ENCODE measurements at places on chromosomes 7 and 10.

DNA sequence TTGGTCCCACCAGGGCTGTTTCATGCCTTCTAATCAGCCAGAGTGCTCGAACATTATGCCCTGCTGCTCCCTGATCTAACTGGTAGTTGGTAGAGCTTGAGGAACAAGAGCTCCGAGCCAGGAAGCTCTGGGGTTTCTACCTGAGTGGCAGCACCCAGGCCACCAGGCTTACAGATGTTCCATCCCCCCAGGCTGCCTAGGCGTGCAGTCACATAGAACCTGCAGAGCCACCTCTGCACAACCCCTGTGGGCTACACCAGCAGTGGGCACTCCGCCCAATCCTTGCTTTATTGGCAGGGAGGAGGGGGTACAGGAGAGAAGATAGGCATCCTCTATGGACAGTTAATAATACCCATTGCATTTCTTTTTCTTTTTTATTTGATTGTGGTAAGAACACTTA, 21.8 kb downstream of the MAP3K8 start:
- no peak for DNase-seq

DNA sequence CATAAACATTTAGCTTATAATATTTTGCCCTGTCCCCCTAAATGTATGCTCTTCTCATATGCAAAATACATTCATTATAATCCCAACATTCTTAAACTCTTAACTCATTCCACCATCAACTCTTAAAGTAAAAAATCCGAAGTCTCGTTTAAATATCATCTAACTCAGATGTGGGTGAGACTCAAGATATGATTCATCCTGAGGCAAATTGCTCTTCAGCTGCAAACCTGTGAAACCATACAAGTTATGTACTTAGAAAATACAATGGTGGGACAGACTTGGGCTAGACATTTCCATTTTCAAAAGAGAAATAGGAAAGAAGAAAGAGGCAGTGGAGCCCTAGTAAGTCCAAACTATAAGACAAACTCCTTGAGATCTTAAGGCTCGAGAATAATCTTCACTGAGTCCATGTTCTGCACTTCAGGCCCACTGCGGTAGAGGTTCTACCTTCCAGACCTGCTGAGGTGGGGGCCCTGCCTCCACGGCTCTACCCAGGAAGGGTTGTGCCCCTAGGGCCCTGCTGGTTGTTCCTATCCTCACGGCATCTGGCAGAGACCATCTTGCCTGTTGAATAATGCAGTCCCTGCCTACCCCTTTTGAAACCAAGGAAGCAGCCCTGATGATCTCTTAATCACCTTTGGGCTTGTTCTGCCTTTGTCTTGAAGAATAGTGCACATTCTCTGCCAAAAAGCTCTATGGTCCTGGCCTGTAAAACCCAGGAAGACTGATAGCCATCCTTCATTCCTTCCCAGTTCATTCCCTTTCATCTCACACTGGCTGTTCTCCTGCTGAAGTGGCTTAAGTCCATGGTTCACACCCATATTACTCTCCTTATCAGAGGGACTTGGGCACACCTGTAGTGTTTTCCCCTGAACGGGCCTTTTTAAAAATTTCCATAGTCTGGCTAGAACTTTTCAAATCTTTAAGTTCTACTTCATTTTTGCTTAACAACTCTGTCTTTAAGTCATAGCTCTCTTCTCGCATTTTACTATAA, 37.3 kb downstream of the INPP5F start:
- no peak for DNase-seq

GRCh38 chr10:63210611-63211196, 77.6 kb downstream of the NRBF2 start:
- no peak for DNase-seq

DNA sequence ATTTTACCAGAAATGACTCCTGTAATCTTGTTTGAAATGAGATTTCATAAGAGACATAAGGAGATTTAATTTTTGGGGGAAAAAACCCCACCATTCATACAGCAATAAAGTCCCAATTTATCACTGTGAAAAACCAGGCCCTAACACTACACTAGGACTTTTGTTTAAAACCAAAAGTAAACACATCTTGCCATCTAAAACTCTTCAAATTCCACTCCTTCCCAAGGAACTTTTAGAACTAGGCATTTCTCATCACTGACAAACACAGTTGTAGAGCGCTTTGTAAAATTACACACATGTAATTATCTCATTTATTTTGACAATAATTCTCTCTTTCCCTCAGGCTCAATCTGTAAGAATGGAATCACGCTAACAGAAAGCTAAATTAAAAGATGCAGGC, 128.1 kb upstream of the C1QL3 start:
- DNase-seq: no peak

- peak; percentile 14 for DNase-seq
These were observed at the start of gene BLVRA for GRCh38 chr7:43758029-43758821. Gene BLVRA, plus strand, starts transcription at chr7:43758680. Its CDS starts 12,479 bp downstream, at chr7:43771159.

DNA sequence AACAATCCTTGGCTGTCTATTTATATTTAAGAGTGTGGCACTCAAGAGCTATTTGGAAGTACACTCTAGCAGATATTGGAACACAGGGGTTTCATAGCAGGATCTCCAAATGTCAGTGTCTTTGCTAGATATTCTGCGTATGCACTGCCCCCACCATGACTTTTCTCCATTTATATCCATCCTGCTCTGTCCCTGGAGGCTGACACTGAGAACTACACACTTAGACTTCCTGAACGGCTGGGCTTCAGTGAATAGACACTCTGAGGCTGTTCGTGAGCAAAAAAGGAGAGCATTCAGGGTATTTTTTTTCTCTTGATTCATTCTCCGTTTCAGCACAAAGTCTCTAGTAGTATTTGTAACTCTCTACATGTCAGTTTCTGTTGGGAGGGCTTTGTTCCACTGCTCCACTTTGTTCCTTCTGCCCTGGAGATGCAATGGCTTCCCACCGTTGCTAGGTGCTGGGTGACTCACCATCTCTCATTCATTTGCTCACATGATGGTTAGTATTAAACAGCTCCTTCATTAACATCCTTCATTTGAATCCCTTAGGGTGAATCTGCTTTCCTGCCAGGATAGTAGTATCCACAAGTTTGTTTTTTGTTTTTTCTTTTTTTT, 155.9 kb upstream of the SLC13A1 start:
- peak; percentile 13 for DNase-seq

DNA sequence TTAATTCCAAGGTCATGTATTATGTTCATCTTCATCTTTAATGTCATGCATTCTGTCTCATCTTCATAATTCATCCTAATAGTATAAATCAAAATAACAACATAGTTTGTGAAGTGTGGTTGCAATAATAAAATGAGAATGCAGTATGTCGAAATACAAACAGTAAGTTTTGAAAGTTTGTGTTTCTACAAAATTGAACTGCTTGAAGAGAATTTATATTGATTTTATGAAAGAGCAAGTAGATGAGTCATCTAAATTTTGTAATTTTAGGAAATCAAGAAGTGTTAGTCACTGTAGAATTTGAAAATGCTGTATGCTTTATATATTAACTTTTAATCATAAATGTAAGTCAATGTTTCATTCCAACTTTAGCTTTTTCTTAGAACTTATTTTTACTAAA, 190.5 kb upstream of the PPP1R3A start:
- DNase-seq: no peak

- no peak for DNase-seq
These were observed 151.4 kb downstream of the COL28A1 start for GRCh38 chr7:7384228-7384627.

GRCh38 chr10:78664929-78665553, 403.7 kb upstream of the ZMIZ1 start:
- peak; percentile 29 for DNase-seq

GRCh38 chr7:94332571-94332970, 62.1 kb upstream of the COL1A2 start:
- DNase-seq: no peak

DNA sequence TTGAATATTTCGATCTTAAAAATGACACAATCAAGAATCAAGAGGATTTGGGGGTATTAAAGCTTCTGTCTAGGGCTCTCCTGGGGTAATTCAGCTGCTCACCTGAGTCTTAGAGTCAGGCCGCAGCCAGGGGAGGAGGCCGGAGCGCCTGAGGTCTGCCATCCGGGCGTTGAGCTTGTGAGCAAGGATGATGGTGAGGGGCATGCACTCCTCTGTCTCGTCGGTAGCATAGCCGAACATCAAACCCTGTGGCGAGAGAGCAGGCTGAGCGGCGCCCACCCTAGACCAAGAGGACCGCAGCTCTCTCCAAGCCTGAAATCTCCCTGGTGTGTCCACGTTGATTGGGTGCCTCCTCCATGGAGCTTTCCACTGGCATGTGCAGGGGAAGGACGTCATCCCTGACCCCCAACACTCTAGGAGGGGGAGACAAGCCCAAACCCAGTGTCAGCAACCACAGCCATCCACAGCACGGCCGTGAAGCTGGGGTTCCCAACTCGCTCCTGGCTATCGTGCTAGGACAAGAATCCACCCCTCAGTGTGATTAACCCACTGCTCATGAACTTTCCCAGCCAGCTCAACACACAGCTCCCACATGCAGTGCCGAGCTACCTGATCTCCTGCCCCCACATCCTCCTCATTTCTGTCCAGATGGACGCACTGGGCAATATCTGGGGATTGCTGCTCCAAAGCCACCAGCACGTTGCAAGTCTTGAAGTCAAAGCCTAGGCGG, 9.2 kb downstream of the MAT1A start:
- no peak for DNase-seq

DNA sequence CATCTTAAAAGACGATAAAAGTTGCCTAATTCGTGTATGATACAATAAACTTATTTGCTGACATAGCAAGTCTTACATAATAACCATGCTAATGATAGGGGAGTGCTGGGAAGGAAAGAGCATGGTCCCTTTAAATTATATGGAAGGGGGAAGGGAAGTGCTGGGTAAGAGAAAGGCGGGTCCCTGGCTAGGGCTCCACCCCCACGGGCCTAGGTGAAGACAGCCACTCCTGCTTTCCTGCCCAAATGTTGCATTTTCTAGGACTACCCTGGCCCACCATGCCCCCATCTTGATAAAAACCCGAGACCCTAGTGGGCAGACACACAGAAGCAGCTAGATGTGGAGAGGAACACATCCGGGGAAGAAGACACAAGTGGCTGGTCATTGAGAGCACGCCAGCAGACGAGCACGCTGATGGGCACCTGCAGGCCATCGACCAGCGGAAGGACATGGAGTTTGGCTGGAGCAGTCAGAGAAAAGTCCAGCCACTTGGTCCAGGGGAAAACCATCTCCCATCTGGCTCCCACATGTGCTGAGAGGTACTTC, 328.7 kb downstream of the ARL4A start:
- DNase-seq: no peak

GRCh38 chr10:11823122-11823988, at the start of gene PROSER2:
Gene PROSER2, plus strand, starts transcription at chr10:11823356. Its CDS starts 28,722 bp downstream, at chr10:11852078.
- DNase-seq: no peak

GRCh38 chr7:96311967-96312366, 9.9 kb downstream of the SLC25A13 start:
- DNase-seq: no peak

DNA sequence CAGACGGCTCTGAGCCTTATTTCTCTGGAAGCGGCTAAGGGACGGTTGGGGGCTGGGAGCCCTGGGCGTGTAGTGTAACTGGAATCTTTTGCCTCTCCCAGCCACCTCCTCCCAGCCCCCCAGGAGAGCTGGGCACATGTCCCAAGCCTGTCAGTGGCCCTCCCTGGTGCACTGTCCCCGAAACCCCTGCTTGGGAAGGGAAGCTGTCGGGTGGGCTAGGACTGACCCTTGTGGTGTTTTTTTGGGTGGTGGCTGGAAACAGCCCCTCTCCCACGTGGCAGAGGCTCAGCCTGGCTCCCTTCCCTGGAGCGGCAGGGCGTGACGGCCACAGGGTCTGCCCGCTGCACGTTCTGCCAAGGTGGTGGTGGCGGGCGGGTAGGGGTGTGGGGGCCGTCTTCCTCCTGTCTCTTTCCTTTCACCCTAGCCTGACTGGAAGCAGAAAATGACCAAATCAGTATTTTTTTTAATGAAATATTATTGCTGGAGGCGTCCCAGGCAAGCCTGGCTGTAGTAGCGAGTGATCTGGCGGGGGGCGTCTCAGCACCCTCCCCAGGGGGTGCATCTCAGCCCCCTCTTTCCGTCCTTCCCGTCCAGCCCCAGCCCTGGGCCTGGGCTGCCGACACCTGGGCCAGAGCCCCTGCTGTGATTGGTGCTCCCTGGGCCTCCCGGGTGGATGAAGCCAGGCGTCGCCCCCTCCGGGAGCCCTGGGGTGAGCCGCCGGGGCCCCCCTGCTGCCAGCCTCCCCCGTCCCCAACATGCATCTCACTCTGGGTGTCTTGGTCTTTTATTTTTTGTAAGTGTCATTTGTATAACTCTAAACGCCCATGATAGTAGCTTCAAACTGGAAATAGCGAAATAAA, 175.5 kb downstream of the RNF216 start:
- DNase-seq: no peak

- DNase-seq: no peak
These were observed 14.5 kb downstream of the CBX3 start for GRCh38 chr7:26216049-26216448.

GRCh38 chr10:75772153-75772887, 340.9 kb downstream of the LRMDA start:
- DNase-seq: no peak

DNA sequence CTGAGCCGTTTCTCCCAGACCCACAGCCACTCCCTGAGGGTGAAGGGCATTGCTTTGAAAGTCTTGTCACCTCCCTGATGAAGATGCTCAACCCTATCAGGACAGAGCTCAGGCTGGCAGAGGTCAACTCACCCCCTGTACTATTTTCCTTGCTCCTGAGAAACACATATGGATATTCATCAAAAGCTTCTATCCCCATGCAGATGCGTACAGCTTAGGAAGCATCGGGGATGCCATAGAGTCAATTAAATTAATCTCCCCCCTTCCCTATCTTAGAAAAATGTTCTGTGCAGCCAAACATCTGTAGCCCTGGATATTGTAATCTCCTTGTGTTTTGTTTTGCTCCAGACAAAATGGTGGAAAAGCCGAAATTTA, 67.2 kb downstream of the EMX2 start:
- DNase-seq: no peak

DNA sequence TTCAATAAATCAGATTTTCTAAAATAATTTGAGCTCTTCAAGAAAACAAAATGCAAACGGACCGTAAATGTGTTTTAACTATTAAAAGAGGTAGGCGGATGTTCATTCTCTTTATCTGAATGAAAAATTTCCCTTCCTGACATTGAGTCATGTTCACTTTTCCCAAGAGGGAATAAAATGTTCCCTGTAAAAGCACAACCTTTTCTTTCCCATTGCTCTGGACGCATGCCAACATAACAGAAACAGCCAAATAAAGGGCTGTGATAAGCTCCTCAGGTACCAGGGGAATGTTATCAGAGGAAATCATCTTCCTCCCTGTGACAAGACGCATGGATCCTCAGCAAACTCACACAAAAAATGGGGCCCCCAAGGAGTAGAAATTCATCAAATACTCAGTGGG, 251.8 kb downstream of the MTERF1 start:
- DNase-seq: peak; percentile 20
